ENCODE measurements at places on chromosomes 16 and 17.

DNA sequence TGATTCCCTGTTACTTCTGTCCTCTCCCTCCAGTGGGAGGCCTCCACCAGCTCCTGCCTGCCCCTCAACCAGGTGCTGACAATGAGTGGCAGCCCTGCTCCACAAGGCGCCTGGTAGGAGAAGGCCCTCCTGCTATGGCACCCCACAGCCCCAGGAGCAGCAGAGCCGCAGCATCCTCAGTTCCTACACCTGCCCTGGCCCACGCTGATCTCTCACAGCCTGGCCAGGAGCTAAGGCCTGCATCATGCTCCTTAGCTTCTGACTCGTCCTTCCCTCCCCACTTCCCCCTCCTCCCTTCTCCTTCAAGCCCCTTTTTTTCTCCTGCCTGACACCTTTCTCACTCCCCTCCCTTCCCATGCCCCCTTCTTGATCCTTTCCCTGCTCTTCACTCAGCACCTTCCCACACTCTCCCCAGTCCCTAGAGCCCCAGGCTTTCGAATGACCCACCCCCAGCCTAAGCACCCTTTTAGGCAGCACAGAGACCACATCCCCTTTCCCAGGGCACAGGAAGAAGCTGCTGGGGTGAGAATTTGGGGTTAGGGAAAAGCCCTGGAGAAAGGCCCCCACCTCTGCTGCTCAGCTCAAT lies 6.5 kb downstream of the PROCA1 start:
- DNase-seq, result no peak

GRCh38 chr16:55239723-55240122 lies 84.3 kb upstream of the IRX6 start:
- DNase-seq, result no peak

- no peak for DNase-seq
Measured at GRCh38 chr17:16489431-16489830, 2.6 kb downstream of the LRRC75A start.

DNA sequence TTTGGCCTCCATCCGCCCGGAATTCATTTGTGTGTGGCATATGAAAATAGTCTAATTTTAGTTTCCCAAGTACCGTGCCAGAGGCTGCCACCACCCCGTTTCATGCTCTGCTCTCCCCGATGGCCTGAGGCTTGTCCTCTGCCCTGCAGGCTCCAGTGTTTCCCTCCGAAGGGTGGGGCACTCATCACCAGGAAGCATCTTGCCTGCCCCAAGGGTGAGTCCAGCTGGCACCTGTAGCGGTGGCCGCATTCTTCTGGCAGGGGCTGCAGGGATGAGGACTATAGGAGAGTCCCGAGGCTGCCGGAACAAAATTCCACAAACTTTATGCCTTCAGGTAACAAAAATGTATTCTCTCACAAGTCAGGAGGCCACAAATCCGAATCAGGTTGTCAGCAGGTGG lies 23.1 kb upstream of the CMIP start:
- DNase-seq, result no peak

GRCh38 chr16:56780646-56781045 lies 50.7 kb downstream of the NUP93 start:
- peak; percentile 1 for DNase-seq

Measured in central memory CD4-positive, alpha-beta T cell (primary cell).